Ovary (tissue), 10 donors: ENCODE measurements at places on chromosomes 5 and 9. TPM values are rescaled to one million over a fixed set of nuclear protein-coding genes. Genes with fewer than 3 reads are reported as not detected.

DNA sequence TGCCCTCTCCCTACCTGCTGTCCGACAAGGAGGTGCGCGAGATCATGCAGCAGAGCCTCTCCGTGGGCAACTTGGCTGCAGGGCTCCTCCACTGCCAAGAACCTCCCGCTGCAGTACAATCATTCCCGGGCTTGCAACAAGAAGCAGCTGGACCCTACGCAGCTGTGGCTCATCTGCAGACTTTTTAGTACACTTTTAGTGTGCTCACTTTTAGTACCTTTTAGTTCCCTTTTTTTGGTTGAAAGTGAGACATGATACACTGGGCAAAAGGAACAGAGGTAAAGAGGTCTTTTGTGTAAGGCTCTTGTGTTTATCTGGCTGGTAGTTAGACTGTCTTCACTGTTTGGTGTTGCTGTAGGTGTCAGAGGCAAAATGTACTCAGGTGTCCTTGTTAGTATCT is 58.1 kb upstream of the SPTLC1 start:
- no peaks in the 10 kb centered on the region for H3K36me3 ChIP-seq
- DNase-seq = no peak
- no peaks in the 10 kb centered on the region for H3K27me3 ChIP-seq

DNA sequence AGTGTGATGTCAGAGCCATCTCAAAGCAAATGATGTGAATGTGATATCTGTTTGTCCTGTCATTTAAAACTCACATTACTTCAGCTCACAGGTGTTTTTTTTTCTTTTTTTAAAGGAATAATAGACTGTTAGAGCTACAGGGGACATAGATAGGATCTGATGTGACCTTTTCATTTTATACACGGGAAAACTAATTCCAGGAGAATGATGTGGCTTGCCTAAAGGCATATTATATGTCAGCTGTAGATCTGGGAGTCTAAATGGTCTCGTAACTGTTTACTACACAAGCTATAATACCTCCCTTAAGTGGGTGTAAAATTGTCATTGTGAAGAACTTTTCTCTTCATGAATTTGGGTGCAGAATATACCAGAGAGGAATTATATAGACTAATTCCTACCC is 2.0 kb downstream of the NMUR2 start:
- H3K4me1 ChIP-seq = no peaks in the 10 kb centered on the region
- no peak overlapping the region for H3K4me3 ChIP-seq
- DNase-seq = no peak
- H3K36me3 ChIP-seq = no peaks in the 10 kb centered on the region
- H3K27ac ChIP-seq = no peak overlapping the region
- no peaks in the 10 kb centered on the region for H3K27me3 ChIP-seq

GRCh38 chr5:136615251-136616119 is 250.1 kb upstream of the TRPC7 start:
- H3K36me3 ChIP-seq = no peaks in the 10 kb centered on the region
- no peak for DNase-seq
- no peak overlapping the region for H3K27ac ChIP-seq

IL4 gene
- not detected for polyA plus RNA-seq

GRCh38 chr9:37617832-37618231 is 25.4 kb upstream of the TOMM5 start:
- no peaks in the 10 kb centered on the region for H3K4me1 ChIP-seq
- no peak overlapping the region for H3K27ac ChIP-seq
- no peak overlapping the region for H3K4me3 ChIP-seq

DNA sequence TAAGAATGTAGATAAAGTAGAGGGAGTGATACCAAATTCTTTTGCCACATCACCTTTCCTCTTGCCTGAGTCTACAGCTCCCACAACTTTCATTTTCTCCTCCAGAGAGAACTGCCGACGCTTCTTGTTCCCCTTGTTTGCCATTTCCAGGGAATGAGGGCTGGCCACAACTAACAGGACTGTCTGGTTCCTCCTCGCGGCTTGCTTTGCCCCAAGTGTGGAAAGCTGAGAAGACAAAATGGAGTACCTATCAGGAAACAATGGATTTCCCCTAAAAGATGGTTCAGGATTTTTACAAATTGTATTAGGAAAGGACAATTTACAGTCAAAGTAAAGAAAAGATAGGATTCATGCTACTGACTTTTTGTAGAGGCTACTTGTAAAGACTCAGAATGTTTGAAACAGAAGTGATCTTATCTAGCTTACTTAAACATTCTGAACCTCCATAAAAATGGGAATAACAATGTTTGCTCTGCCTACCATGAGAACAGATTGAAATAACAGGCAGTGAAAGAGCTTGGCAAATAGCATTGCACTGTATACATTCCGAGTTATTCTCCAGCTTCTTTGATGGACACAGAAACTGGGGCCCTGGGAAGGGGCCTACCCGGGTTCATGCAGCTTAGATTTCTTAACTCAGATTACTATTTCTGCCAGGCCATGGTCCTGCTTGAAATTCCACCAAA is 4.1 kb downstream of the TIGD6 start:
- H3K4me3 ChIP-seq = no peak overlapping the region
- H3K4me1 ChIP-seq = no peaks in the 10 kb centered on the region

GRCh38 chr5:135905144-135905543 is 9.5 kb upstream of the IL9 start:
- no peaks in the 10 kb centered on the region for H3K36me3 ChIP-seq
- H3K27me3 ChIP-seq = no peaks in the 10 kb centered on the region
- DNase-seq = no peak
- no peak overlapping the region for H3K4me3 ChIP-seq

GRCh38 chr5:2897276-2897961 is 145.9 kb upstream of the IRX2 start:
- no peak overlapping the region for H3K4me3 ChIP-seq
- DNase-seq = no peak
- no peak overlapping the region for H3K27ac ChIP-seq
- H3K36me3 ChIP-seq = no peaks in the 10 kb centered on the region
- no peaks in the 10 kb centered on the region for H3K4me1 ChIP-seq

KCNV2 gene
- polyA plus RNA-seq = not detected

FOXD4L3 gene
- polyA plus RNA-seq = not detected

DNA sequence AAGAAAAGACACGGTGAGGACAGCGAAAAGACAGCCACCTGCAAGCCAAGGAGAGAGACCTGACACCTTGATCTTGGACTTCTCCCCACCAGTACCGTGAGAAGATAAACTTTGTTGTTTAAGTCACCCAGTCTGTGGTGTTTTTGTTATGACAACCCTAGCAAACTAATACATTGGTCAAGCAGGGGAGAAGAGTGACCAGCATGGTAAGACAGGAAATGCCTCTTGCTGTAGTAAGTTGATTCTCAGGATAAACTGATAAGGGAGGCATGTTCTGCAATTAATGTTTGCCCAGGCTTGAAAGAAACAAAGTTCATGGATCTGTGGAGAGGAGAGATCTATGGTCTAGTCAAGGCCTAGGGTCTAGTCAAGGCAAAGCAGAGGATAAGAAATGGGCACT is 801.2 kb downstream of the MAT2B start:
- DNase-seq = no peak
- no peaks in the 10 kb centered on the region for H3K4me1 ChIP-seq
- no peaks in the 10 kb centered on the region for H3K36me3 ChIP-seq
- H3K4me3 ChIP-seq = no peak overlapping the region

DNA sequence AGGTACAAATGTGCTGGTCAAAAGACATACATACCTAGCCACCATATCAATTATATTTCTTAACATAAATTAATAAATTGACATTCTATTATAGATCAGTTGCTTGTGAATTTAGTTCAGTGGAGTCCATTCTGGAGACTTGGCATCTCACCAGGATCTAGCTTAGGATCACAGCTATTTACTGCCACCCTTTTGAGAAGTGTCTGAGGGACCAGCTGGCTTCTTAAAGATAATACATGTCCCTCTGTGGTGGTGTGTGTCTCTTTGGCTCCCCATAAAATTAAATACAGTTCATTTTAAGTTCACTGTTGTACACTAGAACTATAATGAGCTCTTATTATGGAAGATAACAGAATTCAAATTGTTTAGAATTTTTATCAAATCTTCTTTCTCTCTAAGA is 290.7 kb downstream of the PRELID2 start:
- H3K27me3 ChIP-seq = no peaks in the 10 kb centered on the region
- H3K27ac ChIP-seq = no peak overlapping the region
- no peaks in the 10 kb centered on the region for H3K36me3 ChIP-seq

KCNN2 gene
- 0.68 TPM for polyA plus RNA-seq

GPR21 gene
- polyA plus RNA-seq = 0.60 TPM

SPINK7 gene
- not detected for polyA plus RNA-seq

ZNF883 gene
- 1.1 TPM for polyA plus RNA-seq

UBAP2 gene
- 40.9 TPM for polyA plus RNA-seq
